KBM-7 (cell line): ENCODE measurements at places on chromosomes 4 and X.

- no peak for DNase-seq
Measured at GRCh38 chrX:49247916-49248811, 12.9 kb downstream of the CCDC22 start.

- no peak for DNase-seq
Measured at GRCh38 chrX:100975212-100975611, 5.7 kb downstream of the ARL13A start.

DNA sequence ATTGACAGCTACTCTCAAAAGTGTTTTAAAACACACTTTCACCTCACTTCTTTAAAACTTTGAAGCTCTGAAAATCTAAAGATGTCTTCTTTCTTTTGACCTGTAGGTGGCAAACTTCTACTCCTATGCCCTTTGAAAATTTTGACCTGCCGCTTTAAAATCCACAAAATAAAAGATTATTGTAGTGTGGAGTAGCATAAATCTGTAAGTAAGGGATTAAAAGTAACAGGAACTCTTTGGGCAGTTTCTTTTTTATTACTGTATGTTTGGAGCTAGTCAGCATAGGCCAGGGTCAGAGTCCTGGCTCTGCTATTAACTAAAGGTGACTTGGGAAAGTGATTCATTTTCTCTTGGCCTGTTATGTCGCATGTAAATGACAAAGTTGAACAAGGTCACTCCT lies 25.5 kb downstream of the BBS12 start:
- peak; percentile 66 for DNase-seq

DNA sequence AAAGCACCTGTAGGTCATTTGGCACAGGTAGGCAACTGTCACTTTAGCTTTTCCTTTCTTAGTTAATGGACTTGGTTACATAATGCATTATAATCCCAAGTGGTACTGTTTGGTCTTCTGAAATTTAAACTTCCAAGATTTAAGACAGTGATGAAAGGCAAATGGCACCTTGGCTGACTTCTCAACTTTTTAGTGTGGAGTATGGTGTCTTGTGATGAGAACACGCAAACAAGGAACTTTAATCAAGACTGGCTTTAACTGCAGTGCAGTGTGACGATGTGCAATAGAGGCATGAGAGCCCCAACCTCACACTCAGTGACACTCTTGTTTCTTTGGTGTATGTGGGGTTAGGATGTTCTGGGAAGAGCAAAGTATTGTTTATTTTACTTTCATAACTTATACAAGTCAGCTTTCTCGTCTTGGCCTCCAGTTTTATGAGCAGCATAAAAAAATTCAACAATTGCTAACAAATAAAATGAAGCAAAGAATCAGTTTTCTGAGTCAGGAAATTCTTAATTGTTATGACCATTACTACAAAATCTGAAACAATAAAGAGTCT lies 171.9 kb downstream of the MAD2L1 start:
- no peak for DNase-seq

GRCh38 chr4:121072224-121073003 lies at the start of gene NDNF:
TSS of gene NDNF (minus strand) at chr4:121072535. CDS start at chr4:121045837, 26,698 bp downstream.
- no peak for DNase-seq

GRCh38 chr4:183798301-183799253 lies 106.5 kb upstream of the STOX2 start:
- peak; percentile 37 for DNase-seq

DNA sequence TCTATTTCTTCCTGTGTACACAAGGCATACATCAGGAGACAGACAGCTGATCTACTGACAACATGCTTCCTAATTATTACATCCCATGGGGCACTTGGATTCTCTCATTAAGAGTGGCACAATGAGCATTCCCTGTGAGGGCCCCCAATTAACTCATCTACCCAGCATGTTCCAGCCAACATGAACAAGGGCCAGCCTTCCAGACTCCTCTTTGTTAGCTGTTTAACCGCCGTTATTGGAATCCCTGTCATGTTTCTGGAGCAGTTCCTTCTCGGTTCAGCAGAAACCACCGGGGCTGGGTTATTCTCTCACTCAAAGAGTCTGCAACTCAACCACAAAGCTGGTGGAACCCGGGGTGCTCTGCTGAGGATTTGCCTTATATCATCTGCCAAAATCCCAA lies 9.9 kb upstream of the GPM6B start:
- DNase-seq = no peak

- no peak for DNase-seq
Measured at GRCh38 chr4:185799442-185799841, 12.6 kb downstream of the SORBS2 start.
